Anterior cingulate cortex (tissue), 58 donors: ENCODE measurements at places on chromosomes 13 and 19.

DNA sequence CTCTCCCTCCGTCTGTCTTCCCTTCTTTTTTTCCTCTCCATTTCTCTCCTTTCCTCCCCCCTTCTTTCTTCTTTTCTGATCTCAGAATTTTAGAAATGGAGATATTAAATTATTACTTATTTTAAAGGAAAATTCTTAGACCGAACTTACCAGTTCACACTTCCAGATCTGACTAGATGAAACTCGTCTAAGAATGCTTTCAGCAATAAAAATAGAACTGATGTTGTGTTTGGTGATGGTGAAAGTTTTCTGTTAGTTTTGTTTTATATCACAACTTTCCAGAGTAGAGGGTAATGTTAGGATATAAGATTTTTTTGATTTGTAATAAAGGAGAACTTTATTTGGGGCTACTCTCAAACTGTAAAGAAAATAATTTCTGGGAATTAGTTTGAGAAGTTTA, 29.9 kb downstream of the UCHL3 start:
- DNase-seq, result no peak

DNA sequence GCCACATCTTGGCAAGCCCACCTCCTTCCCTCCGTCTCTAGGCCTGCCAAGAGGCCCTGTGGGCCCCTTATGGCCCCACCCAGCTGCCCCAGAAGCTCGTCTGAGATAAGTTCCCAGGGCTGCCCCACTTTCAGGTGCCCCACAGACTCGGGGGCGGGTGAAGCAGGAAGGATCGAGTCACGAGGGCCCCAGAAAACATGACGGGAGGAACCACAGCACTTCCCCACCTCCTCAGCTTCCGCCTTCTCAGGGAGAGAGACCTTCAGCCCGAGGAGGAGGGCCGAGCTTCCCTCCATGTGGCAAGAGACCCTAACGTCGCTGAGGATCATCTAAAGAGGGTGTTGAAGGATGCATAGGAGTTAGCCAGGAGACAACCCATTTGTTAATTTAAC, 4.5 kb upstream of the IL12RB1 start:
- DNase-seq, result no peak

GRCh38 chr13:44074611-44075010, 194.9 kb downstream of the LACC1 start:
- no peak for DNase-seq

GRCh38 chr13:46685006-46685730, 111.8 kb downstream of the ESD start:
- DNase-seq, result no peak

GRCh38 chr13:69828527-69828926, 279.1 kb upstream of the ATXN8OS start:
- no peak for DNase-seq

DNA sequence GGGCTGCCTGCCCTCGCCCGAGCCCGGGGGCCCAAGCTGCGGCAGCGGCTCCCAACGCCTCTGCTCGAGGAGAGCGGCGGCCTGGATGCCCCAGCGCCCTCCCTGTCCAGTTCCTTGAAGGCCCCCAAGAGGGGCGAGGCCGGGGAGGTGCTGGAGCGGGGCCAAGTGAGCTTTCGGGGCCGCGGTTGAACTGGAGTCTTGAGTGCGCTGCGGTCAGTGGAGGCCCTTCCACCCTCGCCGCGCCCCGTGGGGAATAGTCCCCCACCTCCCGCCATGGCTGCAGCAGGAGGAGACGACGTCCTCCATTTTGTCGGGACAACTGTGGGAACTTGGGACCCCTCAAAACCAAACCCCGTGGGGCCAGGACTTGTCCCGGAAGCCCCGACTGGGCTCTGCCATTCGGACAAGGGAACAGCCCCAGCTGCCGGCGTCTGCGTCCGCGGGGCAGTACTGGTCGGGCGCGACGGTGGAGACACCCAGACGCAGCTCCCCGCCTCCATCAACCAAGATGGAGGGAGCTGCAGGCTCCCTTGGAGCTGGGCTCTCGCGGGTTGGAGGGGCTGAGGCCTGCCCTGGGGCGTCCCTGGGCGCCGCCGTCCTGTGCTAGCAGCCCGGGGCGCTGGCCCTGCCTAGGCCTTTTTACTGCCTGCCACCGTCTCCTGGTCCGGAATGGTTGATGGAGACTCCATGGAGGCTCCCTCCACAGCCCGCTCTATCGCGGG, 736 bp upstream of the ZMYM5 start:
- DNase-seq, result peak; percentile 85

DNA sequence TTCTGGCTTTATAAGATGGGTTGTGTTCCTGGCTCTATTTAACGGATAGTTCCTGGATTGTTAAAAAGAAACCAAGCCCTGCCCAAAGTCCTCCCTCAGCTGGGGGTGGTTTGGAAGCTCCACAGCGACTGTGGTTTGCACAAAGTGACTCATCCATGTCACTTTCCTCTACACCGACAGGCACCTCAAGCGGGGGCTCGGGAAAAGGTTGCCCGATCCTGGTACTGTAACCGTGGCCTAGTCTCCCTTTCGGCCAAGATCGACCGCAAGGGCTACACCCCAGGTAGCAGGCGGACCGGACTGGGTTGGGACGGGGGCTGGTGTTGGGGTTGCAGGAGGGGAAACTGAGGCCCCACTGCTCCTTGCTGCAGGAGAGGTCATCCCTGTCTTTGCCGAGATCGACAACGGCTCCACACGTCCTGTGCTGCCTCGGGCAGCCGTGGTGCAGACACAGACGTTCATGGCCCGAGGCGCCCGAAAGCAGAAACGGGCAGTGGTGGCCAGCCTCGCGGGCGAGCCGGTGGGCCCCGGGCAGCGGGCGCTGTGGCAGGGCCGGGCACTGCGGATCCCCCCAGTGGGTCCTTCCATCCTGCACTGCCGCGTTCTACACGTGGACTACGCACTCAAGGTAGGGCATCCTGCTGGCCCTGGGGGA, 1.6 kb downstream of the ARRDC2 start:
- no peak for DNase-seq

- DNase-seq, result no peak
Observed at GRCh38 chr13:102295316-102296048, 106.4 kb downstream of the FGF14 start.

- DNase-seq, result no peak
Observed at GRCh38 chr19:29836409-29836825, 24.6 kb downstream of the CCNE1 start.

DNA sequence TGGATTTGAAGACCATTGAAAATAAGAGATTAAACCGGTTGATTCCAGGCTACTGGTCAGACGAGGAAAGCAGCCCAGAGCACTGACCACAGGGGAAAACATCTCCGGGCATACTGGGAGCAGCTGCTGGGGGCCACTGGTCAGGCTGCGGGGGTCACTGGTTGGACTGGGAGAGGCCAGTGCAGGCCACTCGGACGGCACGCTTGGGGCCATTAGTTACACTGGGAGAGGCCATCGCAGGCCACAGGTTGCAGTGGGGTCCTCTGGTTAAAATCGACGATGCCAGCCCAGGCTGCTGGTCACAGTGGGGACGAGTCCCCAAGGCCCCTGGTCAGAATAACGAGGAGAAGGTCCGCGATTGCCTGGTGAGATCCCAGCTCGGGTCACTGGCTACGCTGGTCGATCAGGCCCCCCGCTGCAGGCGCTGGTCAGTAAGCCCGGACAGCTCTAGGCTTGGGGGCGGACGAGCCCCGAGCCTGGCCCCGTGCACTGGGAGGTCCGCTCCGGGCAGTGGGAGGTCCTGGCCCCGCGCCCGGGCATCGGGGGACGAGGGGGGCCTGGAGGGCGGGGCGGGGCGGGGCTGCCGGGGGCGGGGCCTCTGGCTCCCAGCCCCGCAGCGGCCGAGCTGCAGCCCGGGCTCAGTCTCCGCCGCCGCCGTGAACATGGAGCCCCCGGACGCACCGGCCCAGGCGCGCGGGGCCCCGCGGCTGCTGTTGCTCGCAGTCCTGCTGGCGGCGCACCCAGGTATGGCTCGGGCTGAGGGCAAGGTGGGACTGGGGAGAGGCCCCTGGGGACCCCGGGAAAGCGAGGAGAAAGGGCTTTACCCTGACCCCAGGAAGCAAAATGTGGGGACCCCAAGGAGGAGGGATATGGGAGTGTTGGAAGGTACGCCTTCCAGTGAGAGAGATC, at the start of gene BCAM:
BCAM (plus strand) TSS at position 641 of the 909 bp plus-strand sequence; CDS start at position 663, 22 bp downstream.
- DNase-seq, result peak; percentile 20

DNA sequence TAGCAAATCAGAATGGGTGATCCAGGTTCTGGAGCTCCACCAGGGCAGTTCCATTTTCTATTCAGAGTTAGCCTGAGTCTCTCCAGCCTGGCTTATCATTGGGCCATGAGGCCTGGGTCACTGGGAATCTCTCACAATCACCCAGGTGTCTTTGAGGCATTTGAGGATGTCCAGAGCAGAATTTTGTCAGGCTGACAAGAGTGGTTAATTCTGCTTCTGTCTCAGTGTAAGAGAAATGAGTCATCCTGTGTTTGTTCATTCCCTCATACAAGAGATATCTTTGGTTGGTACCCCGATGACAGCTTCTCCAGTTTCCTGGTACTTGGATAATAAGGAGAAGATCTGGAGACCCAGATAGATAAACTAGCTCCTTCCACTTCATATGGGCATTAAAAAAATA, 10.4 kb downstream of the ZNF93 start:
- DNase-seq, result no peak

- no peak for DNase-seq
Observed at GRCh38 chr13:71922194-71922593, 55.2 kb upstream of the DACH1 start.

DNA sequence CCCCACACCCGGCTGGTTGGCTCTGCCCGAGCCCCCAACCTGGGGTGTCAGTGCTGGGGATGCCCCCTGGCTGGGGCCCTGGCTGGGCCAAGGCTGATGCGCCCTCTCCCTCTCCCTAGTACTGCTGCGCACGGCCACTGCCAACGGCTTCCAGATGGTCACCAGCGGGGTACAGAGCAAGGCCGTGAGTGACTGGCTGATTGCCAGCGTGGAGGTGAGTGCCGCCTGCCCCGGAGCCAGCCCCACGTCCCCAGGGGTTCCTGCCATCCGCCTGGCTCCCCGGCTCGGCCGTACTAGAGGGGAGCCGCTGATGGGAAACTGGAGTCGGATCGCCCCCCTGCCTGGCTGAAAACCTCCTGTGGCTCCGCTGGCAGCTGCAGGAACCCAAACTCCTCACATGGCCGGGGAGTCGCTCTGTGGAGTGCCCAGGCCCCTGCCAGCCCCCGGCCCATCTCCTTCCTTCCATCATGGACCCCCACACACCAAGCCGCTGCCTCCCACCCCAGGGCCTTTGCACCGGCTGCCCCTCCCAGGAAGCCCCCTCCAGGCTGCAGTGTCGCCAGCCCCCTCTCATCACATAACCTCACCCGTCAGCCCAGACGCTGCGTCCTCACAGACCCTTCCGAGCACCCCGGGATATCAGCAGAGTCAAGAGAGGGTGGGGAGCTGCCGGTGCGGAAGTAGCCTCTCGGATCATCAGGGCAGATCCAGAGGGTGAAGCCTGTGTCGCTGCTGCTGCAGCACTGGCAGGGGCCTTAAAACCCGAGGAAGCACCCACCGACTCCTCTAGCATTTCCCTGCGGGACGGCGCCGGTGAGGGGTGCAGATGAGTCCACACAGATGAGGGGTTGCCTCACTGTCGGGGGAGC, 10.6 kb downstream of the NCLN start:
- DNase-seq, result no peak

GRCh38 chr19:8935460-8935859, 74.7 kb downstream of the MUC16 start:
- no peak for DNase-seq

DNA sequence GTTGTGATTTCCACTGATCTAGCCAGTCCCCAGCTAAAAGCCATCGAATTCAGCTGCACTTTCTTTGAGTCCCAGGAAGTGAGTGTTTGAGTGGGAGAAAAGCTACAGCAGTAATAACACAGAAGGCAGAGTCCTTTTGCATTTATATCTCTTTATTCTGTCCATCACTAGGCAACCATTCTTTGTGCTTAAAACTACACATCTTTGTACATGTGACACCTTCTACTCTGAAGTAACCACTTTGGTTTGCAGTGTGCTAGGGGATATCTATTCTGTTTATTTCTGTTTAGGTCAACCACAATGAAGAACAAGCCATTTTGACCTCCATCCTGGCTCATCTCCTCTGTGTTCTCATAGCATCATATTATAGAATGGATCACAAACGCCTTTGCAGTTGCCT, 226.0 kb upstream of the SERP2 start:
- DNase-seq, result no peak

DNA sequence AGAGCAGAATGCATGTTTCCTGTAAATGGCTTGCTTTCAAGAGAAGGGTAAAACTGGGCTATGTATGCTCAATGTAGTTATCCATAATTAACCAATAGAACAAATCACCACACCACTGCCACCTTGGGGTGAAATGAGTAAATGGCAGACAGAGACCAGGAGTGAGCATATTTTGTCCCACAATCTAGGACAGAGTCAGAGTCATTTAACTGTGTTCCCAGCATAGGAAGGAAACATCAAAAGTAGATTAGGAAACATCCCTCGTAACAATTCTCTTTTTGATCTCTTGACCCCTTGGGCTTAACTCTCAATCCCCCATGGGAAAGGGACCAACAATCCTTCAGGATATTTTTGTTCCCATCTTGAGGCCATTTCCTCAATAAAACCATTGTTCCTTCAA, 224.8 kb downstream of the NHLRC3 start:
- DNase-seq, result no peak

DNA sequence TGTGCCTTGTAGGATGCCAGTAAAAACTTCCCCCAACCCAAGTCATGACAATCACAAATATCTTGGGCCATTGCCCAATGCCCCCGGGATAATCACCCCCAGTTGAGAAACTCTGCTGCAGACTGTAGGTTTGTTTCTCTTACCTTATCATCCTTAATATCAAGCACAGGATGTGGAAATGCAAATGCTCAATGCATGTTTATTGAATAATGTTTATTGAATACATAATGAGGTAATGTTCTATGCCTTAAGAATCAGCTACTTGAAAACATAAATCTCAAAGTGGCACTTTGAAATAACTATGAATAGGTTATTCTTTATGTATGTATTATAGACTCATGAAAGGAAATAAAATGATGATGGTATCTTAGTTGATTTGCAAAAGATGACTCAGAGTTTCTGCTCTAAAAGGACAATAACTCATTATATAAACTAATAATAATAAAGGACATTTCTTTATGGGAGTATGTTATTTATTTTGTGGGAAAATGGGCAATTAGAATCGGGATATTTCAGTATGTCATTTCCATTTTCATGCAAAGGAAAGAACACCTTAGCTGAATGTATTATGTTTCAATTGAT, 414.2 kb downstream of the EFNB2 start:
- DNase-seq, result no peak

- DNase-seq, result no peak
Observed at GRCh38 chr19:51450730-51451307, 7.4 kb downstream of the SIGLEC8 start.
